BJ (cell line): ENCODE measurements at places on chromosomes 6 and 20. TPM values are rescaled to one million over a fixed set of nuclear protein-coding genes. Genes with fewer than 3 reads are reported as not detected.

PLN gene
- 0.05 and 0.10 TPM in 2 replicates for polyA plus RNA-seq

DNA sequence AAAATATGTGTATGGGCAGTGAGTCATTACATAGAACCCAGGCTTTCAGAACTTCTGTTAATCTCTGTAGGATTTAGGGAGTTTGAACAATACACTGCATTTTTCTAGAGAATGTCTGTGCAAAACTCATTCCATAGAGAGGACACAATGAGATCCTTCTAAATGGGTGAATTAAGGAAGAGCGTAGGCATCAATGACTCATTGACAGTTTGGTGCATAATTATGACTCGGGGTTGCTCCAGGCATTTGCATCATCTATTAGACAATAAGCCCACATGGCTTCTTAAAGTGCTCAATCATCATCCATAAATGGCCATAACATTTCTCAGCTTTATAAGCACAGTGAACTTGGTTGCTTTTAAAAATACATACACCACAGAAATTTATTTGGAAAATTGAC lies 625.5 kb downstream of the CDH26 start:
- DNase-seq = no peak

DNA sequence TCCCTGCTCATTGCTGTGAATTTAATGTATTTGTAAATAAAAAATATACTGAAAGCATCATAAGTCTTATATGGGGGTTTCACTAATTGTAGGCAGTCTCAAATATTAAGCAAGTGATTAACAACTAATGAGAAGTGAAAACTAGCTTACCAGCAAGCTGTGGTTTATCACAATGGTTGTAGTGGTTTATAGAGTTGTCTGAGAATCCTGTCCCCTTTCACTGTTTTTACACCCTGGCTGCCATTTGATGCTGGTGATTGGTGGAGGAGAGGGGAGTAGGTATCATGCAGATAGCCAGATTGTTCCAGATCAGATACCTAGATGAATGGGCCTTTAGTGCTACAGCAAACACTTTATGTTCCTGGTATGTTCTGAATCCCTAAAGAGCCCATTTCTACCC lies 6.0 kb downstream of the MKKS start:
- no peak for DNase-seq

GRCh38 chr6:27505209-27506027 lies 32.5 kb upstream of the ZNF184 start:
- no peak for DNase-seq

DNA sequence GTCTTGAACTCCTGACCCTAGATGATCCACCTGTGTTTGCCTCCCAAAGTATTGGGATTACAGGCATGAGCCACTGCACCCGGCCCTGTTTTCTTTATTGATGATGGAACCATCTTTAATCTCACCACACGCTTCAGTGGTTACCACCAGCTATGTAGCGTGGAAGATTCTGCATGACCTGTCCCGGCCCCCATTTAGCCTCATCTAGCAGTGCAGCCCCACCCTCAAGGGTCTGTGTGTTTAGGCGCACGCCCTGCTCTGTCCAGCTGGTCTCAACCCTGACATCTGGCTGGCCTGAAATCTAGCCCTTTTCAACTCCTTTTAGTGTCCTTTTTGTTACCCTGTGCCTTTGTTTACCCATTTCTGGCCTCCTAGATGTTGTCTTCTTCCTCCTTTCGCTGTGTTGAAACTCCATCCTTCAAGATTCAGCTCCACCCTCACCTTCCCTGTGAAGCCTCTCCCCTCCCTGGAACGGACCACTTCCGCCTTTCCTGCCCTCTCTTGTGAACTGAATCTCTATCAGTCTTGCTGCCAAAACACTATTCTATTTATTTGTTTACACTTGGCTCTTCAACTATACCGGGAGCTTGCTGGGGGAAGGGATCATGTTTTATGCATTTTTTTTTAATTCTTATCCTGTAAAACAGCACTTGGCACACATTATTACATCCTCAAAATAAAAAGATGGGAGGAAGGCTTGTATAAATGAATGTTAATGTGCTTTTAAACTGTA lies 101.0 kb upstream of the MTHFD1L start:
- no peak for DNase-seq
